ENCODE measurements at places on chromosomes 16 and 17.

DNA sequence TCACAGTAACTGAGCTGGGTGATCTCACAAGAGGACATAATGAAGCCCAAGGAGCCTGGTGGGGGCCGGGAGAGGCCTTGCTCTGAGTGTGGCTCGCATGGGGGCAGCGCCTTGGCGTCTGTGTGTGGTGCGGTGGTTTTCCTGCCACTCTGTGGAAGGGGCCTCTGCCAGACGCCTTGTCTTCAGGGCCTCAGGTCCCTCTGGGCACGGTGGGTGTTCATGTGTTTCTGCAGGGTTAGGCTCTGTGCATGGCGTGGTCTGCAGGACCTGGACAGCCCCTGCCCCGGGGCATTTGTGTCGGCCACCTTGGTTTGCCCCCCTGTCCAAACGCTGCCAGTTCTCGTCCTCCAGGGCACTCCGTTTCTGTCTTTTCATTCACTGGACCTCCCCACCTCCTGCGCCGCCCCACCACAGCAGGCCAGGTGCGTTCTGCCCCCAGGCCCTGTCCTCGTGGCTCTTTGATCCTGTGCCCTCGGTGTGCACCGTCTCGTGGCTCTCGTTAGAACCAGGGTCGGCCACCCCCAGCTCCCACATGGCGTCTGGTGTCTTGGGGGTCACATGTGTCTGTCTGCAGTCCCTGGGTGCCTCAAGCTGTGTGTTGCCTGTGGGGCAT is 43.7 kb upstream of the ZNF750 start:
- no peak for DNase-seq

- DNase-seq = no peak
These were observed 603.7 kb downstream of the MAF start for GRCh38 chr16:78996790-78997189.

- no peak for DNase-seq
These were observed 269.6 kb downstream of the SNX29 start for GRCh38 chr16:12245921-12246720.

GRCh38 chr16:62280506-62280905 is 244.3 kb upstream of the CDH8 start:
- no peak for DNase-seq

- DNase-seq = no peak
These were observed 9.0 kb downstream of the SLC5A10 start for GRCh38 chr17:18960803-18961511.
